ENCODE measurements at places on chromosomes 11 and 22. TPM values are rescaled to one million over a fixed set of nuclear protein-coding genes. Genes with fewer than 3 reads are reported as not detected.
A peak's percentile ranks its signal among the peaks of the same experiment; 100 is the strongest.

The KLHL35 gene
- 0.38 TPM for polyA plus RNA-seq

GRCh38 chr22:48104766-48105165 lies 1342.3 kb downstream of the TBC1D22A start:
- no peaks in the 10 kb centered on the region for H3K36me3 ChIP-seq
- no peak overlapping the region for H3K27ac ChIP-seq
- DNase-seq, result no peak
- no peak overlapping the region for H3K4me3 ChIP-seq

- H3K27me3 ChIP-seq, result no peaks in the 10 kb centered on the region
- H3K36me3 ChIP-seq, result no peaks in the 10 kb centered on the region
- H3K4me3 ChIP-seq, result no peak overlapping the region
- no peaks in the 10 kb centered on the region for H3K4me1 ChIP-seq
- no peak for DNase-seq
- H3K27ac ChIP-seq, result no peak overlapping the region
Measured at GRCh38 chr11:32962016-32962415, 53.7 kb upstream of the DEPDC7 start.

The GUCY1A2 gene
- polyA plus RNA-seq, result not detected

The DGCR6 gene
- polyA plus RNA-seq, result 1.0 TPM

DNA sequence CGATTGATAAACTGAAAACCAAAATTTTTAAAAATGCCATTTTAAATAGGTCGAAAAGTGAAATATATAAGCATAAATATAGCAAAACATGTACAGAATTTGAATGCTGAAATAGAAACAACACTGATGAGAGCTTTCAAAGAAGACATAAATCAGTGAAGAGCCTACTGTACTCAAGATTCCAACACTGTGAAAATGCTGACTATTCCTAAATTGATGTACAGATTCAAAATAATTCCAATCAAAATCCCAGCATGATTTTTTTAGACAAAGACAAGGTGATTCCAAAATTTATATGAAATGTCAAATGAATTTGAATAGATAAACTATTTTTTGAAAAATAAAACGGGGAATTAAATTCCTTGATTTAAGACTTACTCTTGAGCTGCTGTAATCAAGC lies 1010.4 kb downstream of the TBC1D22A start:
- no peaks in the 10 kb centered on the region for H3K4me1 ChIP-seq
- DNase-seq, result no peak
- no peaks in the 10 kb centered on the region for H3K36me3 ChIP-seq
- H3K4me3 ChIP-seq, result no peak overlapping the region
- peaks cover 12% of the 10 kb centered on the region for H3K27me3 ChIP-seq
- H3K27ac ChIP-seq, result no peak overlapping the region

DNA sequence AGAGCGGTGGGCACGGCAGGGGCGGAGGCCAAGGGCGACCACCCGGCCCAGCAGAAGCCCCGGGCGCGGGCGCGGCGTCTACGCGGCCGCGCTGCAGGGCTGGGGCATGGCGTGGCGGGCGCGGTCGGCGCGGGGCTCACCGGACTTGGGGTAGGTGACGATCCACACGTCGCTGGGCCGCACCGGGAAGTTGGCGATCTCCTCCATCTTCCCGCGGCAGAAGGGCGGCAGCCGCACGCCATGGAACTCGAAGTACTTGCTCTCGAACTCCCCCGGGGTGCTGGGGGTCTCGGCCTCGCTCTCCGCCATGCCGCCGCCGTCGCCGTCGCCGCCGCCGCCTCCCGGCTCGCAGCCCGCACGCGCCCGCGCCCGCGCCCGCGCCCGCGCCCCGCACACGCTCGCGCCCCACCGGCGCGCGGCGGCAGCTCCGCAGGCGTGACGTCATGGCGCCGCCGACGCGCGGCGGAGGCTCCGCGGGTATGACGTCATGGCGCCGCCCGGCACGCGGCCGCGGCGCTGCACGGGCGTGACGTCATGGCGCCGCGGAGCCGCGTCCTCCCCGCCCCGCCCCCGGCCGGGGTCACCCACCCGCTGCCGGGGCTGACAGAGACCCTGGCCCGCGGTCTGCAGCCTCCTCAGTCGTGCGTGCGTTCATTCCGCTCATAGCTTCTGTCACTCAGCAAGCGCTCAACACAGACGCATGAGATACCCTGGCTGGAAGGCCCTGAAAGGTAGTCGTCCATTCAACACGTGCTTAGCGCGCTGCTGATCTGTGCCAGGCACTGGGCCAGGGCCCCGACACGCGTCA lies at the start of gene SULT4A1:
Gene SULT4A1 (minus strand): TSS at position 440 of the 808 bp plus-strand sequence. CDS start 131 bp downstream, at position 309.
- H3K36me3 ChIP-seq, result peaks cover 4% of the 10 kb centered on the region
- no peak within 1 kb of the TSS for H3K27ac ChIP-seq
- H3K27me3 ChIP-seq, result peaks cover 71% of the 10 kb centered on the region
- peak within 1 kb of the TSS; percentile 65 for H3K4me3 ChIP-seq

The RIBC2 gene
- polyA plus RNA-seq, result not detected

- H3K27ac ChIP-seq, result no peak overlapping the region
- H3K4me1 ChIP-seq, result no peaks in the 10 kb centered on the region
- H3K4me3 ChIP-seq, result no peak overlapping the region
- no peaks in the 10 kb centered on the region for H3K27me3 ChIP-seq
Measured at GRCh38 chr11:92035488-92035887, 189.1 kb upstream of the FAT3 start.

The RNASEH2C gene
- polyA plus RNA-seq, result 73.4 TPM

- no peak for DNase-seq
- H3K4me1 ChIP-seq, result no peaks in the 10 kb centered on the region
- H3K4me3 ChIP-seq, result no peak overlapping the region
- H3K27me3 ChIP-seq, result no peaks in the 10 kb centered on the region
- peaks cover 8% of the 10 kb centered on the region for H3K36me3 ChIP-seq
- no peak overlapping the region for H3K27ac ChIP-seq
Measured at GRCh38 chr11:27672836-27673464, 27.3 kb downstream of the BDNF start.

DNA sequence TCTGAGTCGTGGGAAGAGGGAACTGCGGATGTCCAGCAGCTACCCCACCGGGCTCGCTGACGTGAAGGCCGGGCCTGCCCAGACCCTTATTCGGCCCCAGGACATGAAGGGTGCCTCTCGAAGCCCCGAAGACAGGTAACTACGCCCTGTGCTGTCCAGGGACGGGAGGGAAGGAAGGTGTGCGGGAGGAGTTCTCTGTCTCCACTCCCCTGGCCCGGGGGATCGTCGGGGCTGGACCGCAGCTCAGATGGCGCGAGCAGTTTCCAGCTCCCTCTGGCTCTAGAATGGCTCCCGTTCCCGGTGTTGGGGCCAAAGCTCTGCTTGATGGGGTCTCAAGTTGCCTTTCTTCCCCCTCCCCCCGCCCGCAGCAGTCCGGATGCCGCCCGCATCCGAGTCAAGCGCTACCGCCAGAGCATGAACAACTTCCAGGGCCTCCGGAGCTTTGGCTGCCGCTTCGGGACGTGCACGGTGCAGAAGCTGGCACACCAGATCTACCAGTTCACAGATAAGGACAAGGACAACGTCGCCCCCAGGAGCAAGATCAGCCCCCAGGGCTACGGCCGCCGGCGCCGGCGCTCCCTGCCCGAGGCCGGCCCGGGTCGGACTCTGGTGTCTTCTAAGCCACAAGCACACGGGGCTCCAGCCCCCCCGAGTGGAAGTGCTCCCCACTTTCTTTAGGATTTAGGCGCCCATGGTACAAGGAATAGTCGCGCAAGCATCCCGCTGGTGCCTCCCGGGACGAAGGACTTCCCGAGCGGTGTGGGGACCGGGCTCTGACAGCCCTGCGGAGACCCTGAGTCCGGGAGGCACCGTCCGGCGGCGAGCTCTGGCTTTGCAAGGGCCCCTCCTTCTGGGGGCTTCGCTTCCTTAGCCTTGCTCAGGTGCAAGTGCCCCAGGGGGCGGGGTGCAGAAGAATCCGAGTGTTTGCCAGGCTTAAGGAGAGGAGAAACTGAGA lies 1.4 kb downstream of the ADM start:
- H3K4me1 ChIP-seq, result peaks cover 59% of the 10 kb centered on the region
- peaks cover 20% of the 10 kb centered on the region for H3K27me3 ChIP-seq
- peak overlapping the region; percentile 86 for H3K4me3 ChIP-seq
- no peaks in the 10 kb centered on the region for H3K36me3 ChIP-seq

The PYGM gene
- polyA plus RNA-seq, result 0.09 TPM

The KCNE3 gene
- not detected for polyA plus RNA-seq

GRCh38 chr11:58912124-58912523 lies 27.2 kb upstream of the GLYATL1 start:
- peaks cover 1% of the 10 kb centered on the region for H3K36me3 ChIP-seq
- no peak for DNase-seq
- H3K4me3 ChIP-seq, result no peak overlapping the region
- no peak overlapping the region for H3K27ac ChIP-seq
